ENCODE measurements at places on chromosomes 6 and 20.

DNA sequence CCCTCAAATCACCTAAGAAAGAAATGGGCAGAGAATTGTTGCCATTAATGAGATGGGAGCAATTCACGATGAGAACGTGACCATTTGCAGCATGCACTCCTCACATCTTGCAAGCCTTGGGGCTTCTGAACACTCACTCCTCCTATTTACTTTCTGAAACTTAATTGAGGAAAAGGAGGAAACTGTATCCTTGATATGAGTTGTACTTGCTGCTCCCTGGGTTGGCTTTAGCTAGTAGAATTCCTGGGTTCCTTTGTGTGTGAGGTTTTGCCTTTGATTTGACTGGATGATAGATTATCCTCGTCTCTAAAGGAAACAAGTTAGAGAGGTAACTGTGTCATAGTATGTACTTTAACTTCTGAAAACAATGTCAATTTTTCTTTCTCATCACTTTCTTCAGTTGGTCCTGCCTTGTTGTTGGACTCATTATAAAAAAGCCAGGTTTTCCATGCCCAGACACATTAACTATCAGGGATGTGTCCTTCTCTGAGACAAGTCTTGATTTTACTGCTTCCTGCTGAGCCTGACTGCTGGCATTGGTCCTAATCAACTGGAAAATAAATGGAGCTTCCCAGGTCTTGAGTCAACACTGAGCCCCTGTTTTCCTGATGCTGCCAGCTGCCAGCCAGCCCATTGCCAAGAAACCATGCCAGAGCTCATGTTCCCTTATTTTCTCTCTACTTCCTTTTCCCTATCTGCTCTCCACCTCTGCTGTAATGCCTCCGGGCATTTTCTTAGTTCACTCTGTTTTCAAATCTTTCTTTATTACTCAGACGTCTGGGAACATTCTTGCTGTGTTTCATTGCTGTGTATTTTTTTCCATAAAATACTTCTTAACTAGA lies 6.0 kb upstream of the MRAP2 start:
- peak; percentile 92 for DNase-seq

GRCh38 chr6:3848925-3849605 lies at the start of gene FAM50B:
FAM50B (plus strand) TSS chr6:3849373; CDS start chr6:3849812, 439 bp downstream.
- peak; percentile 54 for DNase-seq

- no peak for DNase-seq
These were observed 19.5 kb downstream of the NDUFAF4 start for GRCh38 chr6:96878143-96878542.

DNA sequence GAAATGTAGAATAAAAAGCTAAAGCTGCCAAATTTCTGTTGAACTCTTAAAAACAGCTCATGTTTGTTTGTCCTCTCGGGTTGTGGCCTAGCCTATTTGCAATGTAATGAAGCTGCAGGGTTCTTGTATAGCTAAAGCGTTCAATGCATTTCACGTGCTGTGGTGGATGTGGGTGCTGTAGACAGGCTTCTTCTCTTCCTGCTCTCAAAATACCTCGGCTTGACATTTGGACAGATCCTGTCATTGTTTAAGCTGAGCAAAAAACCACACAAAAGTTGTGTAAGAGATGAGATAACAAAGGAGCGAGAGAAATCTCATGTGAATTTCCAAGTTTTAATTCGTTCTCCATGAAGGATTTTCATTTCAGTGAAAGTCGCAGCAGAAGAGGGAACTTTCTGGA lies 196.3 kb upstream of the UST start:
- DNase-seq: no peak

DNA sequence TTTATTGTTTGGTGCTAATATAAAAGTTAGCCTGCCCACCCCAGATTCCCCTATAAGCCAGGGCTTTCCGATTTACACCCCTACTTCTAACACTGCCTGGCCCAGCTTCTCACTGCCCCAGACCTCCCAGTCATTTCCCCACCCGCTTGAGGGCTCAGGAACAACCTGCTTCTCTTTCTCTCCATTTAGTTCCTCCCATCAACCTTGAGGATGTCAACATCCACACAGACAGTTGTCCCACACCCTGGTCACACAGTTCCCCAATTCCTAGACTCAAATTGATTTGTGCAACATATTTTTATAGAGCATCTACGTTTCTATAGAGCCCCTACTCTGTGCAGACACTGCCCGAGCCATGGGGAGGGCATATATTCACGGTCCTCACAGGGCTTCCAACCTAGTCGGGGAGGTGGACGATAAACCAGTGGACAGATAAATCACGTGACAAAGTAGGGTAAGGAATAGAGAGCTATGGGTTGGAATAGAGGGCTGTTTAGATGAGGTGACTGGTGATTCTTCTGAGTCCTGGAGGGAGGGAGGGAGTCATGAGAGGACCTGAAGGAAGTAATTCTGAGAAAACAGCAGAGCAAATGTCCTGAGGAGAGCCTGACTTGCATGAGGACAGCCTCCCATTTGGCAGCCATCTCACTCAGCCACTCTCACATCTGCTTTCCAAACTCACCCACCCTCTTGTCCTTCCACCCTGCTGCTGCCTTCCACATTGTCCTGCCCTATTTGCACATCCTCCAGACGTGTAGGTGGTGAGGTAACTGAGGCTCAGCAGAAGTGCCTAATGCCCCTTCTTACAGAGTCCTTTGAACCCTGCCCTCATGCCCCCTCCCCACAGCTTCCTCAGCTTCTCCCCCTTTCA lies 6.3 kb downstream of the GABRR2 start:
- no peak for DNase-seq

- no peak for DNase-seq
These were observed 37.4 kb upstream of the MRPS10 start for GRCh38 chr6:42255050-42255449.

DNA sequence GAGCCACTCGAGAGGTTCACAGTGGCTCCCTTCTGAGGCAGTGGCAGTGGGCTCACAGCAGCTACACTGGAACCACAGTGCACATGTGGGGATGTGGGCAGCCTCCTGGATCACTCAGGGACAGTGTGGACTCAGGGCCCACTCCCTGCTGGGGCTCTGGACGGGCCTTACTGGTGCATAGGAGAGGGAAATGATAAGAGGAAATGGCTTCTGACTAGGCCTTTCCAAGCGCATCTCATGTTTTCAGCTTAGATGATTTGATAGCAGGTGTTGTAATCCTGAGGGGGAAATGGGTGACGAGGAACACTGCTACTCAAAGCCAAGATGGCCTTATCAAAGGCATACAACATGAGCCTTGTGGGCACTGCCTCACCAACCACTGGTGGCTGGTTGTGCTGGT lies 44.0 kb downstream of the PANK2 start:
- no peak for DNase-seq

DNA sequence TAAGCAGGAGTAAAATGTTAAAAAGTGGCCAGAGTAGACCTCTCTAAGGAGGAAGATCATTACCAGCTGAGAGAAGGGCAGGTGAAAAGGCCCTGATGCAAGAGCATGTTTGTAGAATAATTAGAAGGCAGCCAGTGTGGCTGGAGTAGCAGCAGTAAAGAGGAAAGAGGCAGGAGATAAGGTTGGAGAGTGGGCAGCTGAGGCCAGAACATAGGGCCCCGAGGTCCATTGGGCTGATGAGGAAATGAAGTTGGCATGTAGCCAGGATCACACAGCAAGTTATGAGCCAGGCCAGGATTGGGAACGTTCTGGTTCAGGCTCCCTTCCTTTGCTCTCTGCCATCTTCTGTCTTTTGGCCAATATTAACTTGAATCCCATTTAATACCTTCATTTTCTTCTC lies 51.6 kb downstream of the RALY start:
- DNase-seq: no peak

GRCh38 chr6:23784301-23784919 lies 341.6 kb upstream of the NRSN1 start:
- no peak for DNase-seq

DNA sequence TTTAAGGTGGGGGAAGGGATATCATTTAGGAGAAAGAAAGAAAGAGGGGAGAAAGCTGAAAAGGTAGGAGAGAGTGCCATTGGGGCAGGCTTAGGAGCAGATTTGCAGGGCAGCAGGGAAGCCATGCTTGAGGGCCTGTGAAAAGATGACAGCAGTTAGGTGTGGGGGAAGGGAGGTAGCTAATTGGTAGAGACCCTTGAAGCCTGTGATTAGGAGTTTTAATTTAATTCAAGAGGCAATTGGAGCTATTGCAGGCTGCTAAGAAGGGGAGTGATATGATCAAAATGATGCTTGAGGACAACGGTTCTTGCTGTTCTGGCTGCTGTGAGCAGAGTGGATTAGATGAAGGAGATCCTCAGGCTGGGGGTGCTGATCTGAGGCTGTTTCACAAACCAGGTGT lies 24.5 kb upstream of the SEC63 start:
- DNase-seq: no peak

- DNase-seq: no peak
These were observed 18.4 kb upstream of the SLC22A1 start for GRCh38 chr6:160102956-160103824.

GRCh38 chr6:156821707-156822106 lies 44.5 kb downstream of the ARID1B start:
- no peak for DNase-seq

DNA sequence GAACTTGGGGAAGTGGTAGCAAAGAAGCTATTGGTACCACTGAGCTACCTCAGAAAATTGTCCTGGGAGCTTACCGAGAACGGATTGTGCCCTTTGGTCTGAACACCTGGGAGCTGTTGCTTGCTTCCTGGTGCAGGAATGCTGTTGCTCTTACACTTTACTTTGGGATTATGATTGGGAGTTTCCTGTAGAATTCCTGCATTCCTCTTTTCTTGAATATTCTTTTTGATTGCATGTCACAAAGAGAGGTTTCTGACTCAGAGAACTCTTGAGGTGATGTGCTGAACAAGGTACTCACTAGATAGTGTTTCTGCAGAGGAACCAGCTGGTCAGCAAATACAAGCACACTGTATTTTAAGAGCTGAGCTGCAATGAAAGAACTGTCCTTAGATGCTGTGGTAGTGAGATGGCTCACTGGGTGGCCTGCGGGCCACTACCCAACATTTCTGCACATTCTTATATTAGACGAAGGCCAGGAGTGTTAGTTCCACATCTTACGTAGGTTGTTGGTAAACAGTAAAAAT lies 35.0 kb downstream of the LRRC1 start:
- DNase-seq: no peak

- DNase-seq: no peak
These were observed 545 bp downstream of the FNDC1 start for GRCh38 chr6:159169557-159170332.

- no peak for DNase-seq
These were observed 87.8 kb upstream of the ARMC2 start for GRCh38 chr6:108760126-108761050.

DNA sequence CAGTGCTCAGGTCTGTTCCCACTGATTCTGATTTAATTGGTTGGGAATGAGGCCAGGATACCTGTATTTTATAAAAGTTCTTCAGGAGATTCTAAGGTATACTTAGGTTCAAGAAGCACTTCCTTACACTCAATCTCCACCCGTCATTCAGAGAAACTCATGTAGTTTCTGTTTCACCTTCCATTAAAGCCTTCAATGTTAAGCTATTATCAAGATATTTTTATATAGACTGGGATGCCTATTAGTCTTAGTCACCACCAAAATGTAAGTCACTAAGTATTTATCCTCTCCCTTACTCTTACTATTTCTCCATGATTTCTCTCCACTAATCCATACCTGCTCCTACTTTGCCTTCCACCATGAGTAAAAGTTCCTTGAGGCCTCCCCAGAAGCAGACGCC lies 38.1 kb upstream of the GCLC start:
- DNase-seq: no peak

DNA sequence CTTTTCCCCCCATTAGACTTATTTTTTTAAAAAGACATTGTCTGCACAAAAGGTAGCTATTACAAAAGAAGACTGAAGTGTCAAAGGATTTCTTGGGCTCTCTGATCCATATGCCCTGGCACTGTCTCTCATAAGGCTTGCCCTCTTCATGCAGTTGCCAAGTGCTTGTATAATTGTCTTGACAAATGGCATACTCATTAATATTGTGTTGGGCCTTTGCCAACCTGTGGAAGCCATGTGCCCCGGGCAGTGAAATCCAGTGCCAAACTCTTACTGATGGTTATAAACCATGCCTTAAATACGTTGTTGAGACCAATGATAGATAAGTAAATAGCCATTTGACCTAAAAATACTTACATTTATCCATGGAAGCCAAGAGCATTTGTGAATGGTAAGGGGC lies 98.1 kb downstream of the FARS2 start:
- DNase-seq: peak; percentile 53

DNA sequence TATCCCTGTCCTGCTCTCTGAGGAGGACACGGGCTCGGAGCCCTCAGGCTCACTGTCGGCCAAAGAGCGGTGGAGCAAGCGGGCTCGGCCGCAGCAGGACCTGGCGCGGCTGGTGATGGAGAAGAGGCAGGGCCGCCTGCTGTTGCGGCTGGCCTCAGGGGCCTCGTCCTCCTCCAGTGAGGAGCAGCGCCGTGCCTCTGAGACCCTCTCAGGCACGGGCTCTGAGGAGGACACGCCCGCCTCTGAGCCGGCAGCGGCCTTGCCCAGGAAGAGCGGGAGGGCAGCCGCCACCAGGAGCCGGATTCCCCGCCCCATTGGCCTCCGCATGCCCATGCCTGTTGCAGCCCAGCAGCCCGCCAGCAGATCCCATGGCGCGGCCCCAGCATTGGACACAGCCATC lies 14.2 kb upstream of the SLC22A7 start:
- no peak for DNase-seq

DNA sequence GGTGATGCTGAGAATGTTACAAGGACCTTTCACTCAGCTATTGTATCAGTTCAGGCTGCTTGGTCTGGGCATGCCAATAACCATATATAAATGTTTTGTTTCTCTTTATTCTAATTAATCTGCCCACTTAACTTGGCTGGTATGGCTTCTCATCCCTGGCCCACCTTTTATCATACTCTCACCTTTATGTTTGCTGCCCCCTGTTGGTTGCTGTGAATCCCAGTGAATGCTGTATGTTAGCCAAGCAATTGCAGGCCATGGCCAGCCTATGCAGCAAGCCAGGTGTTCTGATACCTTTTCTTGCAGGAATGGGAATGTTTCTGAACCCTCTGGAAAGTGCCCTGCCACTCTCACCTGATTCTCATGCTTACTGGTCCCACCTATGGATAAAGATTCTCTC lies 54.6 kb downstream of the PCSK2 start:
- DNase-seq: no peak

- DNase-seq: no peak
These were observed 28.8 kb upstream of the ME1 start for GRCh38 chr6:83459663-83460062.
